NCI-H460 (cell line): ENCODE measurements at places on chromosomes 1 and 21. TPM values are rescaled to one million over a fixed set of nuclear protein-coding genes. Genes with fewer than 3 reads are reported as not detected.

- DNase-seq: no peak
These were observed 36.5 kb downstream of the SLC66A1 start for GRCh38 chr1:19348441-19349198.

- no peak for DNase-seq
These were observed 23.0 kb downstream of the NID1 start for GRCh38 chr1:236041631-236042618.

DNA sequence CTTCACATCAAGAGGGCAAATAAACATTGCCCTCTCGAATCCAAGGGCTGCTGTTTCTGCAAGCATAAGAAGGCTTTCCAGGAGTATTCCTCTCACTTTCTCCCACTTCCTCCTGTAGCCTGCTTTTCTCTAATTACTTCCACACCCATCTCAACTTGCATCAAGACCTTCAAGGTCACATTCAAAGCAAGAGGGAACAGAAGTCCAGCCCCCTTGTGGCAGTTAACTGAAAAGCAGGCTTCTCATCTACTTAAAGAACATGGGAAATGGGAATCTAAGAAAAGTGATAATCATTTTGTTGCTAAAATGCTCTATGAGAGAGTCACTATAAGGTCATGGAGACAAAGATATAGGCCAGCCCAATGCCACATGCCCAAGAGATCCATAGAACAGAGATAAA, 874.4 kb downstream of the KCNT2 start:
- peak; percentile 30 for DNase-seq

DNA sequence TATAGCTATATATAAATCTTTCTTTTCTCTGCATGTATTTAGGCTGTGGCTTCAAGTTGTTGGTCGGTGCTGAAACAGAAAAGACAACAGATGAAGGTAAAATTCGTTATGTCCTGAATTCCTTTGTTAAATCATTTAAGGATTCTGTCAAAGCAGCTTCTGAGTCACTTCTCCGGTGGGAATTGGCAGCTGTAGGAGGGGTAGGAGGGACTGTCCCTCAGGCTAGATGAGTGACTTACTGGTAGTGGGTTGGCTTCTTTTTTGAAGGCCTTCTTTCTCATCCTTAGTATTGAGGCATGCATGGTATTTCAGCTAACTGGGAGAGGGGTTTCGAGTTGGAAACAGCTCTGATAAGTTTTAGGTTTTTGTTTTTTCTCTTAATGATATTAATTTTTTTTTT, 22.1 kb upstream of the NEXN start:
- no peak for DNase-seq

STMN1 gene
- 75.9 and 97.0 TPM in 2 replicates for total RNA-seq

OR6N1 gene
- total RNA-seq: not detected in 2 replicates

- DNase-seq: no peak
These were observed 1.7 kb downstream of the MCL1 start for GRCh38 chr1:150577557-150578271.

C1orf56 gene
- total RNA-seq: 6.1 and 7.2 TPM in 2 replicates

DNA sequence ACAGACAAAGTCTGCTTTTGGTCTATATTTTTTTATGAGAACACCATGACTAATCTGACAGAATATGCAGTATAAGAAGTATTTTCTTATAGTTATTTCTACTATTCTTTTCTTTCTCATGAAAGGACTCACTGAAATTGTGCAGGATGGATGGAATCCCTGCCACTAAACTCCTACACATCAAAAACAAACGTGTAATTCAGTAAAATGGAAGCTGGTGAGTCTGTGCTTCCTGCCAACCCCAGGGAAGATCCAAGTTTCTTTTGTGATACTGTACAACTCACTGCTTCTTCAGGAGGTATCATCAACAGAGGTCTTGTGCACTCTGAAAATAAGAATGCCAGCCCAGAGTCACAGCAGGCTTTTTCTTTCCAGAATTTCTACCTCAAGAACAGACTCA, 241.2 kb downstream of the MRPL39 start:
- no peak for DNase-seq

HJV gene
- not detected in 2 replicates for total RNA-seq

KCNK1 gene
- 4.0 and 4.5 TPM in 2 replicates for total RNA-seq

GRCh38 chr1:229474509-229474908, 33.6 kb downstream of the NUP133 start:
- DNase-seq: no peak

FCER1G gene
- not detected in 2 replicates for total RNA-seq

DNA sequence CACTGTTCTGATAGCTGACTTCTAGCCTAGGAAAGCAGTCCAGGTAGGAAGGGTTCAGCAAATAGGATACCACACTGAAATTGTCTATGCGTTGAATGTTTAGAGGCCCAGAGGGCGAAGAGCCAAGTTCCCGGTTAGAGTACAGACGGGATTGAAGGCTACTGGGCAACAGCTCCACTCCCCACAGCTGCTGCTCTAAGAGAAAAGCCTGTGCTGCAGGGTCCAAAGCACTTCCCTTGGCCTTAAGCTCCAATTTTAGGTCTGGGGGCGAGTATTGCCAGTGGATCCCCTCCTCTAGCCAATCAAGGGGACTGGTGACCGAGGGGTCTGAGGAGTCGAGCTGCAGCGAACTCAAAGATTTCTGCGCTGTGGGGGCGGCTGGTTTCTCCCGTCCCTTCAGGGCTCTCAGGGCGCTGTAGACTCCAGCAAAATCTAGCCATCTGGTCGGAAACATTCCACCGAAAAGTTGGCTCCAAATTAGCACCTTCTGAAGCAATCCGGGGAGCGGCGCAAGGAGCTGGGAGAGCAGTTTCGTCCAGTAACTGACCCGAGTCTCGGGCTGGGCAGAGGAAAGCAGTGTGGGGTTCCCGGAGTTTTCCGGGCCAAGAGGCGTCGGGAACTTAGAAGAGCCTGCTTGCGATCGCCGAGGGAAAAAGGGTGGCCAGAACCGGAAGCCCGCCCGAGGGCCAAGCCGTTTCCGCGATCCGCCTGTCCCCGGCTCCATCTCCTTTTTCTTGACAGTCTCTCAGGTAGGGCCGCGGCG, 748 bp downstream of the PPP1R15B start:
- DNase-seq: no peak

DNA sequence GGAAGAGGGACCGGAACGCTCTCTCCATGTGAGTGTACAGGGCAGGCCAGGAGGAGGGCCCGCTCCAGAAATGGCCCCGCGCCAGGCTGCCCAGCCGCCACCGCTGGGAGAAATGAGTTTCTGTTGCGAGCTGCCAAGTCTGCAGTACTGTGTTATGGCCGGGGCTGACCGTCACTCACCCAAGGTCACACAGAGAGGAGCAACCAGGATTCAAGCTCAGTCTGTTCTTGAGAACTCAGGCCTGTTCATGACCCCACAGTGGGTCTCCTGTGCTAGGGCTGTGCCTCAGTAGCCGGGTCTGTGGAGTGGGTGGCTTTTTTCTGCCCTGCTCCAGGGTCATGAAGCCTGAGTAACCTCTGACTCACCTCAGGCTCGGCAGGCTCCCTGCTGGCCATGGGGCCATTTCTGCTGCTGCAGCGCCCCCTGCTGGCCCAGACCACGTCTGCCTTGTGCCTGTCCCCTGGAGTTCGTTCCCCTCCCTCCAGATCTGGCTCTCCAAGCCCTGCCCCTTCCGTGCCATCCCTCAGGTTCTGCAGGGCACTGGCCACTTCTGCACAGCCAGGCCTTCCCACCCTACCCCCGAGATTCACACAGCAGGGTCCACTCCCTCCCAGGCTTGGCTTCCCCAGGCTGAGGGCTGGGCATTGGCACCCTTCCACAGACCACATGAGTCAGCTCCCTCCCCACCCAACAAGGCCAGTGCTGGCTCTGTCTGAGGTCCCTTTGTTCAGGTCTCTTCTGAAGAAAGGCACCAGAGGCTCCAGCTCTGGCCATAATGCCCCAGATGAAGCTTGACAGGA, 51.8 kb downstream of the EDN2 start:
- peak; percentile 78 for DNase-seq

TNFSF4 gene
- 2.6 and 3.1 TPM in 2 replicates for total RNA-seq

OR10Z1 gene
- not detected in 2 replicates for total RNA-seq

DNA sequence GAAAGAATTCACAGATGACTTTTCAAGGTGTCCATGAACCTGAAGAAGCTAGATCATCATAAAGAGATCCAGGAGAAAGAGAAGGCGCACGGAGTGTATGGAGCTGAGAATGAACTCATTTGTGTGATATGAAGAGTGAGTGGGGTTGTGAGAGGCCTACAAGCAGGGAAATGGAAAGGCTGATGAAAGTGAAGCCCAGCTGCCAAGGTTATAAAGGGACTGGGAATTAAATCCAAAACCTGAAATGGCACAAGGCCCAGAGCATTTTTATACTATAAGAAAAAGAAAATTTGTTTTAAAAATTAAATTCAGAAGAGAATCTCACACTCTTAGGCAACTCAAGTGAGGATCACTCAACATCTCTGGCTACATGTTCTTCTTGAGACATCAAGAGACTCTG, 43.4 kb downstream of the HSD3B1 start:
- DNase-seq: no peak

ATP1A4 gene
- not detected in 2 replicates for total RNA-seq

KCNH1 gene
- 0.14 and 0.15 TPM in 2 replicates for total RNA-seq

GRCh38 chr1:214551436-214552173, at the start of gene PTPN14:
Gene PTPN14 (minus strand): TSS chr1:214551602. CDS start chr1:214464803, 86,799 bp downstream.
- DNase-seq: peak; percentile 95

TFAP2E gene
- 0.40 TPM in 1 of 2 replicates, not detected in the other for total RNA-seq

- DNase-seq: no peak
These were observed 4.8 kb upstream of the COL6A1 start for GRCh38 chr21:45976701-45977311.

DNA sequence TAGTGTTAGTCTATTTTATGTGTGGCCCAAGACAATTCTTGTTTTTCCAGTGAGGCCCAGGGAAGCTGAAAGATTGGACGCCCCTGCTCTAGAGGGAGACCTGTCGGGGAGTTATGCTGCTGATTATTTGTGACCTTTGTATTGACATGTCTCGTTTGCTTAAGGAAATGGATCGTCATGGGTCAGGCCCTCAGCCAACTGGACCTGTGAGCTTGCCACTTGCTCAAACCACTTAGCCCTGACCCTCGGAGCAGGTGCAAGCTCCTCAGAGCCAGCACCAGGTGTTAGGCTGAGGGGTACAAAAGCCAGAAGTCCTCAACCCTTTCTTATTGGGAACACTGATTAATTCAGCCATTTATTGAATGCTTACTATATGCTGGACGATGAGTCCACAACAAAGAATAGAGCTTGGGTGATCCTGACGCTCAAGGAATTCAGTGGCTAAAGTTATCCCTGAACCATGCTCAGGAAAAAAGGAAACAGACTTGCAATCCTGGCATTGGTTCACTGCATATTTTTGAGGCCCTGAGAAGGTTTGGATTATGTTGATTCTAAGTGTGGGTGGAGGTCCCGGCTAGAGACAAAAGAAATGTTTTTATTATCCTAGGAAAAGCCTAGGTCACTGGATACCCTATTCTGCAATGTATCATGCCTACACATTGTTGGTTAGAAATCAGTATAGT, 19.0 kb downstream of the TGFB2 start:
- no peak for DNase-seq

- DNase-seq: no peak
These were observed 556.7 kb upstream of the TMPRSS15 start for GRCh38 chr21:18960306-18960705.

GRCh38 chr1:145985502-145986439, 10.6 kb downstream of the TXNIP start:
- DNase-seq: no peak

- DNase-seq: no peak
These were observed 1422.5 kb downstream of the KCNT2 start for GRCh38 chr1:195185736-195186135.

GRCh38 chr1:241551759-241552638, 19.8 kb downstream of the KMO start:
- no peak for DNase-seq

- no peak for DNase-seq
These were observed 225.7 kb upstream of the KCNK2 start for GRCh38 chr1:214856843-214857242.

DNA sequence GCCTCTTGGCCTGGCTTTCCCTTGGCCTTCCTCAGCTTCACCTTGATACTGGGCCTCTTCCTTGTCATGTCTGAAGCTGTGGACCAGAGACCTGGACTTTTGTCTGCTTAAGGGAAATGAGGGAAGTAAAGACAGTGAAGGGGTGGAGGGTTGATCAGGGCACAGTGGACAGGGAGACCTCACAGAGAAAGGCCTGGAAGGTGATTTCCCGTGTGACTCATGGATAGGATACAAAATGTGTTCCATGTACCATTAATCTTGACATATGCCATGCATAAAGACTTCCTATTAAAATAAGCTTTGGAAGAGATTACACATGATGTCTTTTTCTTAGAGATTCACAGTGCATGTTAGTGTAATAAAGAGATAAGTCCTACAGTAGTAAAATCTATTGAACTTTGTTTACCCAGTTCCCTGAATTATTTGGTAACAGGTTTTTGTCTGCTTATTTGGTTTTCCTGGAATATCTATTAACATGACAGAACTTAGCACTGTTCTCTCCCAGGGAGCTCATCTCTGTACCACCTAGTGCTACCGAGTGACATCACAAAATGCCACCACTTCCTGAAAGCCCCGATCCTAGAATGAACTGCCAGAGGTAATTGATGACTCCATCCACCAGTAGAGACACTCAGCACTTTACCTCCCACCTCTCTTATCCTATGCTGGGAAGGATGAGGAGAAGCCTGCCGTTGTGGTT, 22.2 kb downstream of the UBE2T start:
- no peak for DNase-seq

- no peak for DNase-seq
These were observed 6.7 kb downstream of the CSTB start for GRCh38 chr21:43769325-43769958.

- DNase-seq: no peak
These were observed 1.8 kb downstream of the SMYD2 start for GRCh38 chr1:214282630-214283242.

DNA sequence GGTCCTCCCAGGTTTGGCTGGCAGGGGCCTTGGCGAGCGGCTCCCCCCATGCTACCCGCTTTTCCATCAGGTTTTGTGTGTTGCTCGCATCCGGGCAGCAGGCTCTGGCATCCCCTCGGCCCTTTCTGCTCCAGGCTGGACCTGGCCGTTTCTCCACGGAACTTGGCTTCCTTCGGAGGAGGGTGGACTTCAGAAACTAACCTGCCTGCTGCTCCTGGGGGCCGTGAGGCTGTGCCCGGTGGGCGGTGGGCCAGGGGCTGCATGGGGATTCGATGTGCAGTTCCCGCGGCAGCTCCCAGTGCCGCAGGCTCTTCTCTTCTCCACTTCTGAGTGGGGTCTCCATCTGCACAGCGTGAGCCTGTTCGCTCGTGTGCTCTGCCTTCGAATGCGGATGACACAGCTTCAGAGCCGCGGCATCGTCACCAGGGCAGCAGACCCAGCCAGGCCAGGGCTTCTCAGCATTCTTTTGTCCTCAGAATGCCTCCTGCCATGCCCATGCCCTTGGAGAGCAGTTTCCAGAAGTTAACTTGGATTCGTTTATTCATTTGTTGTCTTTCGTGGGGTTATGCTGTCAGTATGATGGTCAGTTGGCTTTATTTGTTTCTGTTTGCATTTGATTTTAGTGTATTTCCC, 36.4 kb downstream of the PRKCZ start:
- no peak for DNase-seq
